ENCODE measurements at places on chromosomes 7 and 10.

- no peak for DNase-seq
These were observed 37.6 kb downstream of the FHIP2A start for GRCh38 chr10:114859222-114859621.

- no peak for DNase-seq
These were observed 27.9 kb upstream of the CDK14 start for GRCh38 chr7:90568213-90568612.

GRCh38 chr10:79155301-79156081, 86.7 kb downstream of the ZMIZ1 start:
- no peak for DNase-seq

GRCh38 chr7:157983502-157984422, 603.9 kb downstream of the PTPRN2 start:
- DNase-seq: no peak

- DNase-seq: no peak
These were observed 43.4 kb downstream of the DNMBP start for GRCh38 chr10:99966306-99966705.

DNA sequence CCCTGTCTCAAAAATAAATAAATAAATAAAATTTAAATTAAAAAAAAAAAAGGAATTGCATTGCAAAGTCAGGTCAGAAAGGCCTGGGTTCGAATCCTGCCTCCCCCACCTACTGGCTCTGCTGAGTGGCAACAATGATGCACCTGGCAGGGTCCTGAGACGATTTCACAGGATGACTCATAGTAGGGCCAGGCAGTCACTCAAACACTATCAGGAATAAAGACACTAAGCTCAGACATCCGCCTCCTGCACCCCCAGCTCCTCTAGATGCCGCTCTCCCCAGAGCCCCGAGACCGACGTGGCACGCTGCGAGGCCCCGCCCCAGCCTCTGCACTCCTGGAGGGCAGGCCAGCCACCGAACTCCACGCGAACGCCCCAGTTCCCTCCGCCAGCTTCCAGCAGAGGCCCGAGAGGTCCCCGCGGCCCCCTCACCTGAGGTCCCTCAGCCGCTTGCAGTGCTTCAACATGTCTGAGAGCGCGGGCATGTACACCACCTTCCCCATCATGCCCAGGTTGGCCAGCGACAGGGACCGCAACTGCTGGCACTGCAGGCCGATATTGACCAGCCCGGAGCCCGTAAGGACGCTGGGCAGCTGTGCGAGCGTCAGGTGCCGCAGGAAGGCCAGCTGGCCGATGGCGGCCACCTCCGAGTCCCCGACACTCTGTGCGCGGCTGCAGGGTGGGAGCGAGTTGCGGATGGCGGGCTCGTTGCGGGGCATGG, 76.6 kb upstream of the TNRC18 start:
- no peak for DNase-seq

DNA sequence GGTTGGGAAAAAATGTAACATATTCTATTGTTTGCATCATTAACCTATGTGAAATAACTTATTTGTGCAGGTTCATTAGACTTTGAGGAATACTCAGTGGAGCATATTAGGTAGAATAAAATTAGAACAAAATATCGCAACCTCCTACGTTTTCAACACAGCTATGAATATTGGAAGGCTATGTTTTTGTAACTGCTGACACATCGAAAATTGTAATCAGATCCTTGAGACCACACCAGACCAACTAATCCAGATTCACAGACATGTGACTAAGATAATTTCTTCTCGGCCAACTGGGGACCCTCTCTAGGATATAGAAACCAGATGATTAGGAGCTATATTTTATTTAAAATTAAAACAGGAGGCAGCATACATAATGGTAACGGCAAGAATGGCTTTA, 77.5 kb upstream of the VWC2 start:
- no peak for DNase-seq

GRCh38 chr7:151515276-151515565, 4.5 kb downstream of the RHEB start:
- DNase-seq: no peak

DNA sequence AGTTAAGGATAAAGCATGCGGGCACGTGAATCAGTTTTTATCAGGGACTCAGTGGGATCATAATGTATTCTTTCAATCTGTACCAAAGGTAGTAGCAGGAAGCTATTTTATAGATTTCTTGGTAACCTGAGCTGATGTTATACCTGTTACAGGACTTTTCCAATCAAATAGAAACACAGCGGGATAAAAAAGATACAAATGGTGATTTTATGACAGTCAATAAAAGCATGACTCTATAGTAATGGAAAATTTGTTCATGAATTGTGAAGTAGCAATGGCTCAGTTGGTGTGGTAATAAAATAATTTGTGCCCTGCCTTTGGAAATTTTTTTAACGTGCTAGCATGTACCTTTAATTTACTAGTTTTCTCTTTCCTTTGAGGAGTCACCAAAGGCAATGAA, 300.7 kb upstream of the CELF2 start:
- no peak for DNase-seq

DNA sequence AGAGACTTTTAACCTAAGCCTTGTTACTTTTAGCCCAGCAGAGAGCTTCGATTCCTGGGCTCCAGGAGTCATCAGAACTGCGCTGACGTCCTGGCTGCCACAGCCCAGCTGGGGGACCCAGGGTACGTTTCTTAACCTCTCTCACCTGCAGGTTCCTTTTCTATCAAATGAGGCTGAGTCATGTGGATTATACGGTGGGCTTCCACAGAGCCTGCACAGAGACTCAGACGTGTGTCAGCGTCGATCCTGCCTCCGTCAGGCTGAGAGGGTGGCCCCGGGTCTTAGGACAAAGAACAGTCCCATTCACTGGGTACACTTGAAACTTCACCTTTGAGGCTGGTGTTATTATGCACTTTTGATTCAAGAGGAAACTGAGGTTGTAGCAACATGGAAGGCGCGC, 100.7 kb upstream of the FGFR2 start:
- no peak for DNase-seq

DNA sequence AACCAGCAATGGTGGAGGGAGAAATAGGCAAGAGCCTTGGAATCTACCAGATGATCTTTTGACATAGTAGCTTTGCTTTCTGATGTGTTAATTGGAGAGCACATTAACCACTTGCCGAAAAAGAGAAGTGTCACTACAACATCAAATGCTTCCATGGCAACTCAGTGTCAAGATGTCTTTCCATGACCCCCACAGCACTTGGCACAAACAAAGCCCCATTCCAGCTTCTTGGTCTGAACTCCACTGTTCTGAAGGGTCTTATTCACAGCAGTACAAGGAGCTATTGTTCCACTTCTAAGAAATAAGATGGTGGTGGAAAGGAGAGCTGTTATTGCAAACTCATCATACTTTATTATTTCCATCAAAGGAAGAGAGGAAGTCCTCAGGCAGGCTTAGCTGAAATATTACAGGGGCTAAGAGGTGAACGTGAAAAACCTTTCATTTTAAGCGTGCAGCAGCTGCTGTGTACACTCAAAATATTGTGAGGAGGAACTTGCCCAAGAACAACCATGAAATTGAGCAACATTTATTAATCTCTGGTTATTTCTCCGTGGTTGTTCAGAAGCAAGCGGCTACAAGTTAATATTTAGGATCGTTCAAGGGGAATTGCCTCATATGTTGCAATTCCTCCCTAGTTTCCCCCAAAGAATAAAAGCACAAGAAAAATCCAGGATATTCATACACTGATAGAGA, 354.8 kb upstream of the CELF2 start:
- DNase-seq: no peak

- no peak for DNase-seq
These were observed 25.8 kb upstream of the ADRB1 start for GRCh38 chr10:114017873-114018272.
